ENCODE measurements at places on chromosomes 16 and 17.

DNA sequence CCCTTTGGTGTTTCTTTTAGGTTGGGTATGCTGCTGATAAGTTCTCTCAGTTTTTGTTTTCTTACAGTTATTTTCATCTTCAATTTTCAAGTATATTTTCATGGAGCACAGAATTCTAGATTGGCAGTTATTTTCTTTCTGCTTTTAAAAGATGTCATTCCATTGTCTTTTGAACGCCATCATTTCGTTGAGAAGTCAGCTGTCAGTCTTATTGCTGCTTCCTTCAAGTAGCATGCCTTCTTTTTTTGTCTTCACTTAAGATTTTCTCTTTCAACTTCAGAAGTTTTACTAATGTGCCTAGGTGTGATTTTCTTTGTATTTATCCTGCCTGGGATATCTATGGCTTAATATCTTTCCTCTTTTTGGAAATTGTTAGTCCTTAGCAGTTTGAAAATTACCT, 262.2 kb upstream of the PMFBP1 start:
- DNase-seq, result peak; percentile 38

- DNase-seq, result no peak
Measured at GRCh38 chr16:75535211-75535843, 581 bp downstream of the CHST5 start.

GRCh38 chr17:55072898-55073297, 104.3 kb downstream of the STXBP4 start:
- DNase-seq, result no peak

GRCh38 chr16:49529411-49530045, 155.9 kb downstream of the C16orf78 start:
- no peak for DNase-seq

GRCh38 chr17:29124925-29125273, 55.3 kb downstream of the MYO18A start:
- peak; percentile 90 for DNase-seq

- peak; percentile 62 for DNase-seq
Measured at GRCh38 chr17:78783711-78784324, 1.7 kb upstream of the CYTH1 start.

- no peak for DNase-seq
Measured at GRCh38 chr17:33356266-33356665, 63.2 kb upstream of the ASIC2 start.

DNA sequence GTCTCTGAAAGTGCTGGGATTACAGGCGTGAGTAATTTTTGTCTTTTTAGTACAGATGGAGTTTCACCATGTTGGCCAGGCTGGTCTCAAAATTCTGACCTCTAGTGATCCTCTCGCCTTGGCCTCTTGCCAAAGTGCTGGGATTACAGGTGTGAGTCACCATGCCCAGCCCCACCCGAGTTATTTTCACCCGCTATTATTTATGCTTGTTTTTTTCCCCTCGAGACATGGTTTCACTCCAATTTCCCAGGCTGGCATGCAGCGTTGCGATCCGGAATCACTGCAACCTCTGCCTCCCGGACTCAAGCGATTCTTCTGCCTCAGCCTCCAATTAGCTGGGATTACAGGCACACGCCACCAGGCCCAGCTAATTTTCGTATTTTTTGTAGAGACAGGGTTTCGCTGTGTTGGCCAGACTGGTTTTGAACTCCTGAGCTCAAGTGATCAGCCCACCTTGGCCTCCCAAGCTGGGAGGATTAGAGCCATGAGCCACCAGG, 9.2 kb downstream of the RPL23 start:
- no peak for DNase-seq

GRCh38 chr16:72921620-72922019, 126.3 kb downstream of the ZFHX3 start:
- peak; percentile 39 for DNase-seq

Measured in hematopoietic multipotent progenitor cell treated with erythropoietin and hydrocortisone succinate and interleukin-3 and kit ligand, for 4 days (in vitro differentiated cells).